ENCODE measurements at places on chromosomes 5 and 9.

GRCh38 chr9:118209343-118209742, 505.1 kb downstream of the TLR4 start:
- no peak overlapping the region for H3K4me3 ChIP-seq
- peaks cover 24% of the 10 kb centered on the region for H3K27me3 ChIP-seq
- no peaks in the 10 kb centered on the region for H3K4me1 ChIP-seq
- no peaks in the 10 kb centered on the region for H3K36me3 ChIP-seq

GRCh38 chr5:179150011-179150410, 89.8 kb downstream of the ZNF354C start:
- peaks cover under 1% of the 10 kb centered on the region for H3K4me1 ChIP-seq
- peaks cover 5% of the 10 kb centered on the region for H3K36me3 ChIP-seq
- no peak for DNase-seq
- no peak overlapping the region for H3K27ac ChIP-seq

DNA sequence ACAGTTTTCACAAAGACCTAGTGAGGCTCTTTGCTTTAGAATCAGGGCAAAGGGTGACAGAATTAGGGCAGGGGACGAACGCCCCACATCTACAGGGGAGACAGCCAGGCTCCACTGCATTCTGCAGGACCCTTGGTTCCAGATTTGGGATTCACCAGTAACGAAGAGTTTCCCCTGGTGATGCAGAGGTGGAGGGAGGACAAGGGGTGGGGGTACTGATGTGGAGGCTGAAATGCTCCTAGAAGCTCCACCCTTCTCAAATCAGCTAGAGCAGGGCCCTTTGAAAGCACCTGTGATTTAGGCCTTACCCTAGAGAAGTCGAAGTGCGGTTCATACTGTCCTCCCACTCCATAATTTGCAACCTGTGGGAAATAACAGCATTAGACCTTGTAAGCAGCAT, 29.1 kb downstream of the P4HA2 start:
- H3K4me3 ChIP-seq: no peak overlapping the region
- H3K27me3 ChIP-seq: peaks cover 1% of the 10 kb centered on the region
- no peak for DNase-seq
- peaks cover 14% of the 10 kb centered on the region for H3K36me3 ChIP-seq

DNA sequence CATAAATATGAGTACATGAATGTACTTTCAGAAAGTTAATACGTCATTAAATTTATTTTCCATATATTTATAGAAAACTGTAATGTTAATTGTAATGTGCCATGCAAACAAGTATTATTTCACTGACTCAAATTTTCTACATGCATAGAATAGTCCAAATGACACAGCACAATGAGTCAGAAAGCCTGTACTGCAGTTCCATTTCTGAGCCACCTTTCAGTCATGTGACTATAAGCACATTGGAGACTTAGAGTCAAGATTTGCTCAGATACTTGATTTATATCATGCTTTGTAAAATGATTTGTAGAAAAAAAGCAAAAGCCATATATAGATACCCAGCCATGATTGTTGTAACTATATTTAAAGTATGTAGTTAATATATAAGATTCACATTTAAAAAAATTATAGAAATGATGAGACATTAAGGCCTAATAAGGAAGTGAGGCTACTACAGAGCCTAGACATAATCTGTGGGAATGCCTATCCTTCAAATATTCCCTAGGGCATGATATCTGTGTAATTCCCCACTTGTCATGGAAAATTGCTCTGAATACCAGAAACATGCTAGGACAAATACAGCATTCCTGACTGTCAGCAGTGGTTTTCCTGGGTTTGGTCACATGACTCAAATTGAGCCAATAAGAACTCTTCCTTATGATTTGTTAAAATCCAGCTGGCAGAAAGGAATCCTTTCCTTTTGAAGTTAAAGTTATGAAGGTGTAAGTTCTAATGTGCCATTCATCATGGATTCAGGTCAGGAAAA, 50.0 kb downstream of the PTPRD start:
- H3K27me3 ChIP-seq: no peaks in the 10 kb centered on the region
- H3K36me3 ChIP-seq: no peaks in the 10 kb centered on the region
- no peak overlapping the region for H3K4me3 ChIP-seq
- DNase-seq: no peak
- no peaks in the 10 kb centered on the region for H3K4me1 ChIP-seq

DNA sequence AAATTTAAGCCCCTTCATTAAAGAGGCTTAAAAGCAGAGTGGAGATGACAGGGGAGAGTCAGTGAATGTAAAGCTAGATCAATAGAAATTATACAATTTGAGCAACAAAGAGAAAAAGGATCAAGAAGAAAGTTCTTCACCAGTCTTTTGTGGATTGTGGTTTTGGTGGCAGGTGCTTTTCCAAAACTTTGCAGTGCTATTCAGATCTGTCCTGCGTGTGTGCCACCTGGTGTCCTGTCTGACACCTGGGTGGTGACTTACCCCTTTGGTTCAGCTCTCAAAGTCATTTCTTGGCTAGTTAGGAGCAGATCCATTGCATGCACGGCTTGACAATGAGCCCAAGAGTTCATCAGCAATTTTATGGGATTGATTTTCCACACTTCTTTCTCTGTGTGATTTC, 69.4 kb downstream of the SREK1 start:
- H3K4me3 ChIP-seq: no peak overlapping the region
- H3K36me3 ChIP-seq: no peaks in the 10 kb centered on the region
- peaks cover 5% of the 10 kb centered on the region for H3K4me1 ChIP-seq
- no peak for DNase-seq
- peaks cover 10% of the 10 kb centered on the region for H3K27me3 ChIP-seq
- H3K27ac ChIP-seq: no peak overlapping the region

- H3K36me3 ChIP-seq: no peaks in the 10 kb centered on the region
- no peaks in the 10 kb centered on the region for H3K4me1 ChIP-seq
- no peak for DNase-seq
Measured at GRCh38 chr5:159231167-159231566, 21.8 kb upstream of the RNF145 start.

GRCh38 chr5:73642344-73642743, 16.3 kb downstream of the ARHGEF28 start:
- H3K36me3 ChIP-seq: no peaks in the 10 kb centered on the region
- no peak overlapping the region for H3K27ac ChIP-seq
- DNase-seq: no peak
- peaks cover 30% of the 10 kb centered on the region for H3K27me3 ChIP-seq
- H3K4me3 ChIP-seq: no peak overlapping the region

GRCh38 chr9:6938447-6938846, 180.7 kb downstream of the KDM4C start:
- peaks cover 5% of the 10 kb centered on the region for H3K36me3 ChIP-seq
- peak overlapping the region; percentile 89 for H3K27ac ChIP-seq
- DNase-seq: no peak

DNA sequence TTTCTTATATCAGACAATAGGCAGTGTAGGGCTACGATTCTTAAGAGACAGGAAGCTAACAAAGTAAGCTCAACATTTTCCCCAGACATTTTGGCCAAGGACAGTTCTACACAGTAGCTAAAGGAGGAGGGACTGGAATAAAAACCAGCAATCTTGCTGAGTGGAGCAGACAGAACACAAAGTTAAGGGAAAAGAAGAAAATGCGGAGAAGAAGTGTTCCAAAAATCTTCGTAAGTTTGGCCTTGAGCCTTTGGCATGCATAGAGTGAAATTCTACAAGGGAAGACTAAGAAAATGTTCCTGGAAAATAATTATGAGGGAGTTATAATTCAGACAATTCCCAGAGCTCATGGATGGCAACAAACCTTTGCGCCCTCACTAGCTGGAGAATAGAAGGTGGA, 748.0 kb upstream of the CTNND2 start:
- DNase-seq: no peak
- H3K4me1 ChIP-seq: no peaks in the 10 kb centered on the region
- H3K27ac ChIP-seq: no peak overlapping the region
- no peak overlapping the region for H3K4me3 ChIP-seq
- H3K36me3 ChIP-seq: no peaks in the 10 kb centered on the region
- no peaks in the 10 kb centered on the region for H3K27me3 ChIP-seq

GRCh38 chr5:14998491-14998890, 126.9 kb upstream of the ANKH start:
- H3K27me3 ChIP-seq: peaks cover 11% of the 10 kb centered on the region
- H3K36me3 ChIP-seq: no peaks in the 10 kb centered on the region
- DNase-seq: no peak
- no peak overlapping the region for H3K4me3 ChIP-seq
- H3K27ac ChIP-seq: no peak overlapping the region

DNA sequence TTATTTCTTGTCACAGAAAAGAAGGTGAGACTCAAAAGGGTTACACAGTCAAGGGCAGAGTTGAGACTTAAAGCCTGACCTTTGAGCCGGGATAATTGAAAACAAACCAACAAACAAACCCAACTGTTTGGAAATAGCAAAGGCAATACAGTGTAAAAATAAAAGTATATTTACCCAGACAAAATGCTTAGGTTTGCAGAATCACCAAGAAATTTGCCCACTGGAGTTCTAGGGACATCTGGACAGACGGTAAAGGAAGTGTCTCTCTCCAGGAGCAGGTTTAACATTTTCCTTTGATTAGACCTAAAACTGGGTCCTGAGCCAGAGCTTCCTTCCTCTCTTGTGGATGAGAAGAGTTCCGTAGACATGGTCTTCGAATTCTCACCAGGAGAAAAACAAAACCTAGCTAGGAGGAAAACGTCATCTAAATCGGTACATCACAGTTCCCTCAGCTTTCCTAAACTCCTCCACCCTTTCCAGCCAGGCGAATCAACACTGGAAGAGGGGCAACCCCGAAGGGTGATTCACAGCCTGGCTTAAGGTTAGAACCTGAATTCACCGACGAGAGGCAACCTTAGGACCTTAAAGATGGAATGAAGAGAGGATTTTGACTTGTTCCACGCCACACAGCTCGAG, 673 bp downstream of the CDC25C start:
- peaks cover 9% of the 10 kb centered on the region for H3K27me3 ChIP-seq
- no peak for DNase-seq
- peaks cover 40% of the 10 kb centered on the region for H3K4me1 ChIP-seq
- H3K27ac ChIP-seq: peak overlapping the region; percentile 99

DNA sequence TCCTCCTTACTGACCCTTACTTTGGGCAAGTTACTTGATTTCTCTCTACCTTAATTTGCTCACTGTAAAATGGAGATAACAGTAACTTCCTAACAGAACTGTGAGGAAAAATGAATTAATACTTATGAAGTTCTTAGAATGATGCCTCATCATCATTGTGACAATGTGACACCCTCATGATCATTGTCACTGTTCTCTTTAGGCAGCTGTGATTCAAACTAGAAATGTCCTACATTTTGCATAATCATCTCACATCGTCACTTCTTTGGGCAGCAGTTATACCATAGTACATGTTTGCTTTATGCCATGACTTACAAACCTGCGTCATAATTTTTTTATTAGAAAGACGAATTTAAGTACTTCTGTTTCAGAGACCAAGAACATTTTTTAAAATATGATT, 9.7 kb downstream of the SLC30A5 start:
- H3K27ac ChIP-seq: no peak overlapping the region
- no peak overlapping the region for H3K4me3 ChIP-seq
- DNase-seq: no peak
- no peaks in the 10 kb centered on the region for H3K27me3 ChIP-seq
- H3K36me3 ChIP-seq: peaks cover 60% of the 10 kb centered on the region

- peaks cover 20% of the 10 kb centered on the region for H3K4me1 ChIP-seq
- DNase-seq: no peak
- no peak overlapping the region for H3K4me3 ChIP-seq
- no peak overlapping the region for H3K27ac ChIP-seq
- no peaks in the 10 kb centered on the region for H3K36me3 ChIP-seq
- peaks cover 46% of the 10 kb centered on the region for H3K27me3 ChIP-seq
Measured at GRCh38 chr5:180668835-180669596, 19.6 kb upstream of the FLT4 start.

DNA sequence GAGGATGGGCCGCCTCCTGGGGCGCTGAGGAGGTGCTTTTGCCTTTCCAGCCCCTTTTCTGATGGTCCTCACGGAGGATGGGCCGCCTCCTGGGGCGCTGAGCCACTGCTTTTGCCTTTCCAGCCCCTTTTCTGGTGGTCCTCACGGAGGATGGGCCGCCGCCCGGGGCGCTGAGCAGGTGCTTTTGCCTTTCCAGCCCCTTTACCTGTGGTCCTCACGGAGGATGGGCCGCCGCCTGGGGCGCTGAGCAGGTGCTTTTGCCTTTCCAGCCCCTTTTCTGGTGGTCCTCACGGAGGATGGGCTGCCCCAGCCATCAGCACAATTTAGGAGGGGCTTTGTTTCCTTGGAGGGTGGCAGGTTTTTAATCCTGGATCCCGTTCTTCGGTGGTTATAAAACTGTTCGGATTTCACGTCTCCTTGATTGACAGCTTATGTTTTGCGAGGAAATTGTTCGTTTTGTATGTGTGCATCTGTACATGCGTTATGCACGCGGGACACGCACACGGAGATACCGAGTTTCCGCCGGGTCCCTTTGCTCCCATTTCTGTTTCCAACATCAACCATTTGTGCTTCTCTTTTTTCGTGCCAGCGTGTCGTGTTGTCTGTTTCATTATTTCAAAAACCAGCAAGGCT, 34.7 kb upstream of the SLC9A3 start:
- H3K4me1 ChIP-seq: peaks cover 4% of the 10 kb centered on the region
- H3K27ac ChIP-seq: peak overlapping the region; percentile 47
- peaks cover 40% of the 10 kb centered on the region for H3K27me3 ChIP-seq

DNA sequence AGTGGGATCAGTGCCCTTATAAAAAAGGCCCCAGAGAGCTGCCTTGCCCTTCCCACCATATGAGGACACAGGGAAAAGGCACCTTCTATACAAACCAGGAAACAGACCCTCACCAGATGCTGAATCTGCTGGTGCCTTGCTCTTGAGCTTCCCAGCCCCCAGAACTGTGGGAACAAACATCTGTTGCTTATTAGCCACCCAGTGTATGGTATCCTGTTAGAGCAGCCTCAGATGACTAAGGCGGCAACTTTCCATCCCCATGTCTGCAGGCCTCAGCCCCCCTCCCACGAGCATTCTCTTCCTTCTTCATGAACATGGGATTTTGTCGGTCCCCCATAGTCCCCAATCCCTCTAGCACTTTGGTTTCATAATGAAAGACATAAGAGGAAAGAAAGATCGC, 202.5 kb upstream of the GAS1 start:
- no peak overlapping the region for H3K4me3 ChIP-seq
- peaks cover 41% of the 10 kb centered on the region for H3K4me1 ChIP-seq
- no peak for DNase-seq
- peaks cover 4% of the 10 kb centered on the region for H3K27me3 ChIP-seq
- peaks cover 29% of the 10 kb centered on the region for H3K36me3 ChIP-seq

DNA sequence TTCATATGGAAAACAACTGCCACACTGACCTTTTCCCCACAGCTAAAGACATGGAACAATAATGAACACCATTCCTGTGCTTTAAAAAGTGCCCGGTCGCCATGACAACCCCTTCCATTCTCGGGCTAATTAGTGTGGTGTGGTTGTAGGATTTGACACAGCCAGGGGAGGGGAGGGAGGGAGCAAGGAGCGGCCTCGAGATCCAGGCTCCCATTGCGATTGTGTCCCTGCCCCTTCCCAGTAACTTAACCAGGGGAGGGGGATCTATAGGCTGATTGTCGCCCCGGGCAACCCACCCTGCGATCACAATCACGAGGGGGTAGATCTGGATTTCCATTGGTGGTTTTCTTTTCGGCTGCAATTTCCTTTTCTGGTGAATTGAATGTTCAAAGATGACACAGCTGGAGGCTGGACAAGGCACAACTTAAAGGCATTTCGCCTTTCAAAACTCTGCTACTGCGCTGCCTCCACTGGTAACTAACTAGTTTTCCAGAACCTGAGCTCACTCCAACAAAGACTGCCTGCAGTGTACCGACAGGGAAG, 96.7 kb upstream of the RETREG1 start:
- H3K4me1 ChIP-seq: peaks cover 43% of the 10 kb centered on the region
- peak overlapping the region; percentile 98 for H3K27ac ChIP-seq
- H3K4me3 ChIP-seq: peak overlapping the region; percentile 75
- peaks cover 2% of the 10 kb centered on the region for H3K27me3 ChIP-seq
